Ureter (tissue), 1 donor: ENCODE measurements at places on chromosomes 3 and 15. TPM values are rescaled to one million over a fixed set of nuclear protein-coding genes. Genes with fewer than 3 reads are reported as not detected.

DNA sequence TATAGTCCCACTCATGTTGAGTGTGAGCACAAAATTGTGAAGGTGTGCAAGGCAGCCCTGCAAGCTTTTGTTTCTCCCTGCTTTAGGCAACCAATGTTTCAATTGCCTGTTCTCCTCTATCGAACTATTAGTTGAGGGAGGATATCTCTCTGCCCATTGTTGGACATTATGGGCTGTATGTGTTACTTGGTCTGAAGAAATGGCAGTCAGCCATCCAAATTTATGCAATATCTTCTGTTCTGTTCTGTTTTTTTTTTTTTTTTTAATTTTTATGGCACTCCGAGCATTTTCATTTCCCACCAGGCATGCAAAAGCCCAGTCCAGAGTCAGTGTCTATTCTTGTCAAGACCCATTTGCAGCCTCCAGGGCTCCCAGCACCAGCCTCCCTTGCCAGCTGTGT lies 44.0 kb downstream of the ANAPC13 start:
- no peak for DNase-seq

IMPDH2 gene
- total RNA-seq, result 268 TPM

GRCh38 chr3:184807549-184807948 lies 4.4 kb upstream of the VPS8 start:
- DNase-seq, result no peak

ARHGEF26 gene
- total RNA-seq, result 19.0 TPM

GRCh38 chr3:143951351-143951971 lies 20.2 kb upstream of the DIPK2A start:
- no peak for DNase-seq

- no peak for DNase-seq
These were observed 109.0 kb downstream of the FRMD4B start for GRCh38 chr3:69276884-69277283.

DNA sequence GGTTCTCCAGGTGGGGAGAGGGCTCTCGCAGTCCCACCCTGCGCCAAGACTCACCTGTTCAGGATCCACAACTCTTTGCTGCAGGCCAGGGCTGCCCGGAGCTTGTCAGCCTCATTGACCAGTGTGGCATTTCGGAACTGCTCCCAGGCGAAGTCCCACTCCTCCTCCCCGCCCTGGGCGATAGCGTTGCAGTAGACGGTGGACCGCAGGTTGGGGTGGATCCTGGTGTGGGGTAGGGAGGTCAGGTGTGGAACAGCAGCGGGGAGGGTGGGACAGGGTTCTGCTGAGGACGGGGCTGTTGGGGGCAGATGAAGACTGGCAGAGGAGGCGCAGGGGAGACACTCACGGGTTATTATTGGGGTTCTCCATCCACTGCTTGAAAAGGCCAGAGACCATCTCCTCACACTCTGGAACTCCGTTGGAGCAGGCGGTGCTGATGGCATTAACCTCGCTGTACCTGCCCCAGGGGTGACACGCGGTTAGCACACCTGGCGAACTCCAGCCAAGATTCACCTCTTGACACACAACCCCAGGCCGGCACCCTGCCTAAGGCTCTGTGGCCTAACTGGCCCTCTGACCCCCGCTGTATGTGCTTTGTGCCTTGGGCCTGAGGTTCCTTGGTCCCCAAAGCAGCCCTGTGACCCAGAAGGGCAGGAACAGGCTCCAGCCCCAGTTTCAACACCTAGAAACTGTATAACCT lies 16.1 kb downstream of the MESP2 start:
- no peak for DNase-seq

ADGRG7 gene
- 0.78 TPM for total RNA-seq

DNA sequence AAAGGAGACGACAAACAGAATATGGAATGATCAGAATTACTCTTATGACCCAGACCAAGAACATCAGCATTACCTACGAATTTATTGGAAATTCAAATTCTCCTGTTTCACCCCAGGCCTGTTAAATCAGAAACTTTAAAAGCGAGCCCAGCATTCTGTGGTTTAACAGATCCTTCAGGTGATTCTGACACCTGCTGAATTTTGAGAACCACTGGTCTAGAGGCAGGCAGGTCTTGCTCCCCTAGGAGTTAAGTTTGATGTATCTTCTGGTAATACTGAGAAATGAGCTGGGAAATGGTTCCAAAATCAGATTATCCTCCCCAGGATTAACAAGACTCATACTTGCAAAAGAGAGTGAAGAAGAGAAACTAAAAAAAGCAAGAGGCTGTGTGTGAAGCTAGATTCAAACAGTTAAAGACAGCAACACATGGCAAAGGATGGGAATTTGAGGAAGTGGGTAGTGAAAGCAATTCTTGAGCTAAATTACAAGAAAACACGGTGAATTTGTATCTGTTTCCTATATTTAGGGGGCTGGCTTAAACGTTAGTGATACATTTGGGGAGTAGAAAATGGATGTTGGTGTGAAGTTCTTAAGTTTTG lies 66.0 kb downstream of the FLNB start:
- no peak for DNase-seq

DNA sequence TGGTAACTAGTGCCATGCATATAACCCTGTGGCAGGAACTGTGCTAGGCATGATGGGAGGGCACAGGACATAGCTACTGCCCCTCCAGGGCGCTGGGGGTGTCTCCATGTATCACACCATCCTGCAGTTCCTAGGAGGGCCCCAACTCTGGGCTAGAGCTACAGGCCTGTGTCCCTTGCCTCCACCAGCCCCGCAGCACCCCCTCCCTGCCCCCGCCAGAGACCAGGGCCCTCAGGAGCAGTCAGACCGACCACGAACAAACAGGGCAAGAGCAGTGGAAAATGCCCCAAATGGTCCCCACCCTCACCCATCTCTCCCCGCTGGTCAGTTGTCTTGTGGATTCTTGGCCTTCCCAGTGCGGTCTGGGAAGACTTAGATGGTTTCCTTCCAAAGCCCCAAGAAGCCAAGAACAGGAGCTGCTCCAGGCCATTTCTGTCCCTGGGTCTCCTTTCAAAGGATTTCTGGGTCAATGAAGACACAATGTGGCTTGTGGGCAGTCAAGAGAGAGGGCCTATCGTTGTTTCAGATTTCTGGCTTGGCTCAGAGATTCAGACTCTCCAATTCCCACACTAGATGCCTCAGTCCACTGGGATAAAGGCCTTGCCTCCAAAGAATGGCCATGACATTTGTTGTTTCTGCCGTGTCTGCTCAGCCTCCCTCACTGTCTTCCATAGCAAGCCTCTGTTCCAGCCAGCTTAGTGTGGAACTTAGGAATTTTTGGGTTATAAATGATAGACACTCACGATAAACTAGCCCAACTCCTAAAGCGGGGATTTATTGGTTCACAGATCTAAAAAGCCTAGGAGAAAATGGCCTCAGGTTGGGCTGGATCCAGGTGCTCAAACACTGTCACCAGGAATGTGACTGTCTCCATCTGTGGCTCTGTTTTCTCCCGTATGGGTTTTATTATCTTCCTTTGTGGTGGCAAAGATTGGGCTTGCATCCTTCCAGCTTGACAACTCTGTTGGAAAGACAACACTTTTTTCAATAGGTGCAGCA lies 80.6 kb downstream of the LSM3 start:
- no peak for DNase-seq

DNA sequence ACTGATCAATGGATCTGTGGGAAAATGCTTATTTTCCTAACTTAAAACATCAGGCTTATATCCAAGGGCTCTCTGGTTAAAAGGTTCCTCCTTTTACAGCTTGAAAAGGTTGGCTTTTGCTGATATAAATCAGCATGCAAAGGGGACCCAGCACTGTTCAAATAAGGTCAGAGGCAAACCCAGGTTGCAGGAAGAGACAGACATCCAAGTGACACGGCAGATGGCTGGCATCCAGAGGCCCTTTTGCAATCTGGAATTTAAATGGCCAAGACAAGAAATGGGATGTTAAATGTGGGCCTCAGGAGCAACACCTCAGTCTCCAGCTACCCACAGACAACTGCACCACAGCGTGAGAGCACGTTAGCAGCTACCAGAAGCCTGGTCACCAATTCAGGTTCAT lies 6.3 kb downstream of the SH3BP5 start:
- DNase-seq, result no peak

- DNase-seq, result no peak
These were observed 69.1 kb upstream of the SEC13 start for GRCh38 chr3:10389995-10390394.

RTP1 gene
- total RNA-seq, result not detected

DNA sequence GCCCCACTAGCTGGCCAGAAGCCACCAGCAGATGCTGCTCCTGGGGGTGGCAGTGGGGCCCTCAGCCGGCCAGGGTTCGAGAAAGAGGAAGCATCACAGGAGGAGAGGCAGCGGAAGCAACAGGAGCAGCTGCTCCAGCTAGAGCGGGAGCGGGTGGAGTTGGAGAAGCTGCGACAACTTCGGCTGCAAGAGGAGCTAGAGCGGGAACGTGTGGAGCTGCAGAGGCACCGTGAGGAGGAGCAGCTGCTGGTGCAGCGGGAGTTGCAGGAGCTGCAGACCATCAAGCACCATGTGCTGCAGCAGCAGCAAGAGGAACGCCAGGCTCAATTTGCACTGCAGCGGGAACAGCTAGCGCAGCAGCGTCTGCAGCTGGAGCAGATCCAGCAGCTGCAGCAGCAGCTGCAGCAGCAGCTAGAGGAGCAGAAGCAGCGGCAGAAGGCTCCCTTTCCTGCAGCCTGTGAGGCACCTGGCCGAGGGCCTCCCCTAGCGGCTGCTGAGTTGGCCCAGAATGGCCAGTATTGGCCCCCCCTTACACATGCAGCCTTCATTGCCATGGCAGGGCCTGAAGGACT lies 17.5 kb upstream of the APEH start:
- no peak for DNase-seq
